ENCODE measurements at places on chromosomes 6 and 20.
A peak's percentile ranks its signal among the peaks of the same experiment; 100 is the strongest.

GRCh38 chr6:74268815-74269599, 573.0 kb downstream of the CD109 start:
- DNase-seq: no peak

GRCh38 chr6:50112981-50113857, 63.5 kb upstream of the DEFB112 start:
- no peak for DNase-seq

DNA sequence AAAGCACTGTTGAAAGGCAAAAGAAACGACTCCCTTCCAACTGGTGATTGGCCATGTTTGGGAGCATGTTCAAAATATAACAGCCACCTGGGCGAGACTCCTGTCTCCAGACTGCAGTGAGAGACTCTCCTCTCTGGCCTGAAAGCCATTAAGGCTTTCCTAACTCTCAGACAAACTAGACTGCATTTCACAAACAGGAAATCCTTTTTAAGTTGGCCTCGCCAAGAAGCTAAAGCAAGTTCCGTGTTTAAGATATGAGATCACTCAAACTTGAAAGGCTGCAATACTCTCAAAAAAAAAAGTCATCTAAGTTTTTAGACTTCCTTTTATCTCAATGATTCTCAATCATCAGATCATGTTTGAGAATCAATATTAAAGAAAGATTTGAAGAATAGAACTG, 117.0 kb downstream of the TFAP2A start:
- no peak for DNase-seq

- no peak for DNase-seq
Measured at GRCh38 chr6:56716229-56716628, 73.5 kb upstream of the DST start.

GRCh38 chr20:63047267-63047666, 40.5 kb upstream of the BHLHE23 start:
- DNase-seq: no peak

DNA sequence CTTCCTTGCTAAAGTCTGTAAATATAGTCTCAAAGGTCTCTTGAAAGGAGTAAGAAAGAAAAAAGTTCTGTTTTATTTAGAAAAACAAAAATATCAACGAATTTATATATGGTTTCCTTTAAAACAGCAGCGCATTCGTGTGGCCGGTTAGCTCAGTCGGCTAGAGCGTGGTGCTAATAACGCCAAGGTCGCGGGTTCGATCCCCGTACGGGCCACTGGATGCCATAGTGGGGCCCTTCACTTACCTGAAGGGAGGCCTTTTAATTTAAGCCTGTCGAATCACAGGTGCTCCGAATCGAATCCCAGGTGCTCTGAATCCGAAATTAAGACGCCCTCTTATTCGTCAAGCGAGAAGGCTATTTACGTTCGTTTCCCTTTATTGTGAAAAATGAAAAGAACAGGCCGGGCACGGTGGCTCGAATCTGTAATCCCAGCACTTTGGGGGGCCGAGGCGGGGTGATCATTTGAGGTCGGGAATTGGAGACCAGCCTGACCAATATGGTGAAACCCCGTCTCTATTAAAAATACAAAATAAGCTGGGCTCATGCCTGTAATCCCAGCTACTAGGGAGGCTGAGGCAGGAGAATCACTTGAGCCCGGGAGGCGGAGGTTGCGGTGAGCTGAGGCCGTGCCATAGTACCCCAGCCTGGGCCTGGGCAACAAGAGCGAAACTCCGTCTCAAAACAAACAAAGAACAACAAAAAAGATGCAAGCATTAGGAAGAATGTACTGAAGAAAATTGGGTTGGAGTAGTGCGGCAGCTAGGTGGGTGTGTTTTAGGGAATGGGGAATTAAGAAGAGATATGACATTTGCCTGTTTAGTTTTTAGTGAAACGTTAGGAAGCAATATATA, 195.8 kb upstream of the ZNF184 start:
- DNase-seq: no peak

- DNase-seq: no peak
Measured at GRCh38 chr20:3358676-3359340, 48.7 kb downstream of the DNAAF9 start.

GRCh38 chr20:49028684-49029083, 17.4 kb upstream of the CSE1L start:
- no peak for DNase-seq

GRCh38 chr6:159104163-159104925, 59.6 kb upstream of the TAGAP start:
- DNase-seq: no peak

DNA sequence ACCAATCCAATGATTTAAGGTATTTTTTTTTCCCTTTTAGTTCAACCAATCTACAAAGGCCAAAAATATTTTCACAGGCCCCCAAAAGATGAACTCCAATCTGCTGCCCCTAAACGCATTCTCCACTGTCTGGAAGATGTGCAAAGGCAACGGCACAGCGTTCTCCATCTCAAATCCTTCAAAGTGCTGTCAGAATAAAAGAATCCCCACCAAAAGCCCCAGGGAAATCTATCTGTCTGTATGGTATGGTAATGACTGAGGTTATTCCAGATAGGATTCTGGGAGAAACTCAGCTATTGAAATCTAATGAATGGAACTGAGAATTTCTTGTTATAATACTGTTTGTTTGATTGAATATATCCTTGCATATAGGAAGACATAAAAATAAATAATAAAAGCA, 217.8 kb upstream of the CCN2 start:
- no peak for DNase-seq

DNA sequence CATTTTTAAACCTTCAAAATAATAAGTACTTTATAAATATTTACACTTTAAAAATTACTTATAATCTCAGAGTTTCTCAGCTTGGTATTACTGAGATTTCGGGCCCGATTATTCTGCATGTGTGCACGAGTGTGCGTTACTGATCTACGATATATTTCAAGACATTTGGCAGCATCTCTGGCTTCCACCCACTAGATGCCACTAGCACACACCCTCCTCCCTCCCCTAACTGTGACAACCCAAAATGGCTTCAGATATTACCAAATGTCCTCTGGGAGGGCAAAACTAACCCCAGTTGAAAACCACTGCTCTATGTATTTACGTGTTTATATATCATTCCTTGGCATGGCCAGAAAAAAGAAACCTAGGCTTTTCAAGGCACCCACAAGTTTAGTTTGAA, 95.9 kb downstream of the FYN start:
- no peak for DNase-seq

- no peak for DNase-seq
Measured at GRCh38 chr20:14312001-14312400, 25.4 kb downstream of the FLRT3 start.

GRCh38 chr6:25222006-25222678, 57.0 kb upstream of the CARMIL1 start:
- DNase-seq: no peak

DNA sequence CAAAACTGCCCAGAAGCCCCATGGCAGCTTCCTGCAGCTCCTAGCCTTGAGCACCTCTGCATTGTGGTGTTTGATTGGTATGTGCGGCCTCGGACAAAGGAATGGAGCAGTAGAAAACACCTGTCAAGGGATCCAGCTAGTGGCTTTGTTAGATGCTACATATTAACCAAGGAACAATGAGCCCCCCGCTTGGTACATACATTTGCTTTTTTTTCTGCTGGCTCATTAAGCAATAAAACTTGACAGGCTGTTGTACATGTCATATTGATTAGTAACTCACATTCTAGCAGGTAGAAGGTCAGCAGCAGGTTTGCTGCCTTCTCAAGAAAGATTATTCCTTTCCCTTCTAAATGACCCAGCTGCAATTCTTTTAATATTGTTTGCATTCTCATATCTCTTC, 937 bp downstream of the SPACA1 start:
- DNase-seq: no peak

DNA sequence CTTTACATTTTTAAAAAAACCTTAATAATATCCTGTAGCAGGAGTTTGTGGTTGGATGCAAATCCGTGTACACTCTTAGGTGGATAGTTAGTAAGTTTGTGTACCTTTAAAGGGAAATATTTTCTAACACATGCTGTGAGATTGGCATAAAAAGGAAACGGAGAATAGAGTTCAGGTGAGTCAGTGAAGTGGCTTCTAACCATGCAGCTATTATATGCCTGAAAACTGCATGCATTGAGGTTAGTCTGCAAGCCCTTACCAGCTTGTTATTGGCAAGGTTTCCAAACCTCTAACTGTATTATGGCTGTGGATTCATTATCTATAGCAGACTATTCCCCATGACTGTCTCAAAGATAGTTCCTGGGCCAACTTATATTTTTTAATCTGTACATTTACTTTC, 420.6 kb upstream of the MMS22L start:
- no peak for DNase-seq

- DNase-seq: no peak
Measured at GRCh38 chr6:157430834-157431233, 49.8 kb downstream of the ZDHHC14 start.

- no peak for DNase-seq
Measured at GRCh38 chr6:85037221-85037620, 272.8 kb upstream of the TBX18 start.

DNA sequence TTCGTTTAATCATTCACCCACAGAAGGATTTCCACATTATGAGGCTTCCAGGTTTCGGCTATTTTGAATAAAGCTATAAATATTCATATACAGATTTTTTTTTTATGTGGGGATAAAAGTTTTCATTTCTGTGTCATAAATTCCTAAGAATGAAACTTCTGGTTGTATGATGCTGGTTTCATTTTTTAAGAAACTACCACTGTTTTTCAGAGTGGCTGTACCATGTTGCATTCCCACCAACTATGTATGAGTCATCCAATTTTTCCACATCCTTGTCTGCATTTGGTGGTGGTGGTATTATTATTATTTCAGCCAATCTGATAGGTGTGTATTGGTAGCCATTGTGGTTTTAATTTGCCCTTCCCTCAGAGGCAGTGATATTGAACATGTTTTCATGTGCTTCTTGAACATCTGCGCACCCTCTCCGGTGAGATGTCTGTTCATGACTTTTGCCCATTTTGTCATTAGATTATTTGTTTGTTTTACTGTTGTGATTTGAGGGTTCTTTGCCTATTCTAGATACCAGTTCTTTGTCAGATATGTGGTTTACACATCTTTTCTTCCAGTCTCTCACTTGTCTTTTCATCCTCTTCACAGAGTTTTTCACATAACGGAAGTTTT, 75.5 kb downstream of the DOK5 start:
- DNase-seq: no peak

GRCh38 chr20:14589383-14589782, 252.0 kb upstream of the FLRT3 start:
- DNase-seq: no peak

- no peak for DNase-seq
Measured at GRCh38 chr20:60300374-60300773, 342.2 kb downstream of the CDH26 start.

GRCh38 chr20:56940466-56940865, 311.4 kb downstream of the TFAP2C start:
- no peak for DNase-seq

GRCh38 chr6:6892744-6893583, 214.8 kb upstream of the RREB1 start:
- no peak for DNase-seq

GRCh38 chr6:143058987-143059386, 1.7 kb upstream of the AIG1 start:
- DNase-seq: no peak

DNA sequence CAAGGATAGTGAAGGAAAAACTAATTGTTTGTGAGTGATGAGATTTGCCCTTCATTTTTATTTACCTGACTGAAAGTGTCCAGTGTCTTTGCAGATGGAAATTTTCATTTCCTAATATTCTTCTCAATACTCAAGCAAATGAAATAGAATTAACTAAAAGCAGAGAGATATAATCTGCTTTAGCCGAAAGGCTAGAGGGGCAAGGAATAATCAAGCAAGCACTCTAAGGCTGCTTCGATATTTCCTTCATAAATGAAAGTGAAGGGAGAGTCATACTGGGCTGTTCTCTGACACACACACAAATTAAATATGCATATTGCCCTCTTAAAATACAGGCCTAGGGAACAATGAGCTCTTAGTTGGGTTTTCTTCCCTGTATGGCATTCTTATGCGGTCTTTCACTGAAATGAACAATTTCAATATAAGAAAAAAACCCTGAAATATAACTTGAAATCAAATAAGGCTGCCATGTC, 47.5 kb upstream of the POPDC3 start:
- DNase-seq: no peak

- DNase-seq: no peak
Measured at GRCh38 chr6:67811239-67812037, 823.6 kb upstream of the ADGRB3 start.

DNA sequence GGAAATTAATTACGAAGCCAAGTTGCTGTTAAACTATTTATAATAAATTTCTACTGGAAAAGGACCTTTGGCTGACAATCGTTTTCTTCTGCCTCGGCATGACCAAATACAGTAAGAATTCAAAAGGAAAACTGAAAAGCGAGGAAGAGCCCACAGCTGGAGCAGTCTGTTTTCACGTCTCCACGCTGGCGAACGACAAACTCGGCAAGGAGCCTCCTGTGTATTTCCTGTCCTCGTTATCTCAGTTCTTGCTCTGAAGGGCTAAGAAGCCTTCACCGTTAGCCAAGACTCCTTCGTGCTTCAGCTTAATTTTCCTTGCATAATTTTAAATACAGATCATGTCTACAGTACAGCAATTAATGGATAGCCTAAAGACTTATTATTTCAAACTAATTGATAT, 214.3 kb upstream of the PLCB4 start:
- no peak for DNase-seq

DNA sequence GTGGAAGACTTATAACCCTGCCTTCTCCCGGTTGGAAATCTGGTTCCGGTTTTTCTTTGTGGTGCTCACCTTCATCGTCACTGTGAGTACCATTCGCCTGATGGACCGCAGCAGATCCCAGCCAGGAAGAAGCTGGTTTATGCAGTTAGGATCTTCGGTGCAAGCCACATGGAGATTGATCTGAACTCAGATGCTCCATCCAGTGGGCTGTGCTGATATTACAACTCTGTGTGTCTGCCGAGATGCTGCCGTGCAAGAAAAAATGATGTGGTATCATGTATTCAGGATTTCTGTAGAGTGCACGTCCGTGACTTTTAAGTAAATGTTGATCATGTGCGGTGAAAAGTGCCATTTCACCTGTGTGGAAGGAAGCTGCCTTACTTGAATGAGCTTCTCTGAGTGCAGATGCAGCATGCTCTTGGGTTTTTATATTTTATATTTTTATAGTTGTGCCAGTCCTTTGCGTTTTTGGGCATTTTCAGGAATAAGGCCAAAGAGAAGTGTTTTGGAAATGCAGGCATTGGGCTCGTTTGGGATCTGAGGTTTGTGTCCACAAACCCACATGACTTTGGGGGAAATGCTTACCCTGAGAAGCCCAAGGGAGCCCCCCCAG, 39.2 kb downstream of the DYNLT1 start:
- DNase-seq: peak; percentile 36

GRCh38 chr6:113190170-113190569, 667.0 kb upstream of the MARCKS start:
- no peak for DNase-seq
